CD4-positive, alpha-beta T cell treated with Interleukin-21 for 1 hour (primary cell): ENCODE measurements at places on chromosomes 3 and 15.

DNA sequence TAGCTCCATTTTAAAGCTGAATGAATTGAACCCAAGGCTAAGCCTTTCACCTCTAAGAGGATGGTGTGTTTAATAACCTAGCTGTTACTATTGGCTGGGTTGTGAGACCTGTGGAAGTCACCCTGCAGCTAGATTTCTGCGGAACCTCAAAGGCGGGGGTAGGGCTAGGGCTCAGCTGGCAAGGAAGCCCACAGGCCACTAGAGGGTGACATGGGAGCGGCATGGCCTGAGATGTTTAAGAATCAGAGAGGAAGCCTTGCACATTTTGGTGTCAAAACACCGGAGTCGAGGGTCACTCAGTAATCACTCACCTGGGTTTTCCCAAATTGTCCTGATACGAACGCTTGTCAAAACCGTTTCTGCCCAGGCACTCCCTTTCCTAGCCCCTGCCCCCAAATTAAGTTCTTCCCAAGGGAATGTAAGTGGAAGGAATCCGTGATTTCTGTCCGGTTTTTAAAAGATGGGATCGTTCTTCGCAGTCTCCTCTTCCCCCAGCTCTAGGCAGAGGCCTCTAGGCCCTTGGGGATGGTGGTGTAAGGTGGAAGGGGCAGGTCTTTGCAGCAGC lies 3.8 kb upstream of the ACAD9 start:
- DNase-seq: peak; percentile 70

GRCh38 chr3:160016972-160017371 lies 28.3 kb downstream of the IL12A start:
- DNase-seq: no peak

GRCh38 chr15:93477188-93477587 lies 388.2 kb upstream of the RGMA start:
- DNase-seq: no peak

GRCh38 chr3:165505657-165506056 lies 309.5 kb upstream of the SLITRK3 start:
- no peak for DNase-seq

DNA sequence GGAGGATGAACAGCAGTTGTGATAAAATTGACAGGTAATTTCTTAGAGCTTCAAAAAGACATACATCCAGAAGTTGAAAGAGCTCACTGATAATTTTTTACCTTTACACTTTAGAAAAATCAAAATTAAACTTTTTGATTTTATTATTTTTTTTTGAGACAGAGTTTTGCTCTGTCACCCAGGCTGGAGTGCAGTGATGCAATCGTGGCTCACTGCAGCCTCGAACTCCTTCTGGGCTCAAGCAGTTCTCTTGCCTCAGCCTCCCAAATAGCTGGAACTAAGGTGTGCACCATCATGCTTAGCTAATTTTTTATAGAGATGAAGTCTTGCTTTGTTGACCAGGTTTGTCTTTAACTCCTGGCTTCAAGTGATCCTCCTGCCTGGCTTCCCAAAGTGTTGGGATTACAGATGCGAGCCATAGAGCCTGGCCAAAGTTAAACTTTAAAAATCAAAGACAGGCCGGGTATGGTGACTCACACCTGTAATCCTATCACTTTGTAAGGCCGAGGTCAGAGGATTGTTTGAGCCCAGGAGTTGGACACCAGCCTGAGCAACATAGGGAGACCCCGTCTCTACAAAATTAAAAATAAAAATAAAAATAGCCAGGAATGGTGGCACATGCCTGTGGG lies 21.7 kb downstream of the PLA2G4F start:
- no peak for DNase-seq

- DNase-seq: no peak
Observed at GRCh38 chr15:29822684-29823459, 604 bp upstream of the TJP1 start.

DNA sequence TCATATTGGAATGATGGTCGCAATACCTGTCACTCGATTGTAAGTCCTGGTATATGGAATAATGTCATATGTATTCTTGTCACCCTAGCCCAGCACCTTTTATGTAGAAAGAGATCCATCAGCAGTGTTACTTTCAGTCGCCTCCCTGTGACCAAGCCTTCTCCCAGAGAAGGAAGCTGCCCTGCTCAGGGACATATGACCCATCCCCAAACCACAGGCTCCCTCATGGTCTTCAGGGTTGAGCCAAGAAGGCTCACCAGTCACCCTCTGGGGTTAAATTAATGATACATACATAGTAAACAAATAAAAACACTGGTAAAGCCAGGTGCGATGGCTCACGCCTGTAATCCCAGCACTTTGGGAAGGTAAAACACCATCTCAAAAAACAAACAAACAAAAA lies 4.6 kb upstream of the MFGE8 start:
- DNase-seq: no peak

DNA sequence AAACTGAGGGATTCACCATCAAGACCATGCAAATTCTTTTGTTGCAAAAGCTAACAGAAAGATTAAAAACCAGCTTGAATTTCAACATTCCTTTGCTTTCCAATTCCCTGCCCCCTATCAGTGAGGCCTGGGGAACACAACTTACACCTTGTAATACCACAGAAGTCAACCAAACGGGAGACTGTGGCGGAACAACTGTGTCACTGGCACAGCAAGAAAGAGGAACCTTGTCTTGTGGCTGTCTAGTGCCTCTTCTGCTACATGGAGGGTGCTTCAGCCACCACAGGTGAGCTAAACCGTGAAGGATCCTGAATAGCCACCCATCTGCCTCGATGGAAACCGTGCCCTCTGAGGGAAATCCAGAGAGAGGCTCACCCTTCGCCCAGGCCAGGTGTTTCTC lies 11.4 kb downstream of the CCDC12 start:
- no peak for DNase-seq

DNA sequence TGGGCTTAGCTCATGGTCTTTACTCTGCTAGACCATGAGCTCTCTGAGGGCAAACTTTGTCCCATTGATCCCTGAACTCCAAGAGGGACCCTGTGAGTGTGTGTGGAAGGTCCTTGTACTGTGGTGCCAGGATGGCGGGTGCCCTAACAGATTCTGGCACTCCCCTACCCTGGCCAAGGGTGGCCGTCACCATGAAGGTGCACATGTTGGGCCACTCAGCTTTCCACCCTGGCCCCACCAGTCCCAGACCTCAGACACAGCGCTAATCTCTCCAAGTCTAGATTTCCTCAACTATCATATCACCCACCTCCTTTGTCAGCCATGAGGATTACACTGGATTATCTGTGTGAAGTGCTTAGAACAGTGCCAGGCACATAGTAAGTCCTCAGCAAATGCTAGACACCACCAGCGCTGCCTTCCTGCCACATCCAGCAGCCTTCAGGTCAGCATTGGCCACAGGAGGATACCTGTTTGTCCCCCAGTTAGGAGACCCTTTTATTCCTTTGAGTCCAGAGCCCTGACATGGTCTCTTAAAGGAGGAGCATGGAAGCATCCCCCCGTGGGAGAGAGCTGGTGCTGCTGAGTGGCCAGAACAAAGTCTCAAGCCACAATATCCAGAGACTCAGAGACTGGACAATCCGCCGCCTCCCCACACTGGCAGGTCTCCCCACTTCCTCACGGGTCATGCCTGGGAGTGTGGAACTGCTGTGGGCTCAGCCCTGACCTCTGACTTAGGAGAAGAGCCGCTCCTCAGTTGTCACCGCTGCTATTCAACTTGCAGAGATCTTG lies 44.5 kb upstream of the SLCO2A1 start:
- no peak for DNase-seq

DNA sequence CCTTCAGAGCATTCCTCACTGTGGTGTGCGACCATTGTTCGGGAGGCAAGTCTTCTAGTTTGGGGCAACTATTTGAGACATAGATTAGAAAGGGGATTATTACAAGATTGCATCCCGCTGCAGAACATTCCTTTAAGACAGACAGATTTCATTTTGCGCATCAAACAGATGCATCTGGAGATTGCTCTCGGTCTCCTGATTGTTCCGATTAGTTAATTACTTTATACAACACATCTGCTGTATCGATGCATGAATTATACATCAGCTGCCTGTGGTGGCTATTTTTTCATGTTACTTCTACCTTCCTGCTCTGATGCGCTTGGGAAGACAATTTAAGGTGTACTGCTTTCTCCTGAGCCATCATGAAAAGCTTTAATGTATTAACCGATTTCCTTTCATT lies 10.0 kb downstream of the SATB1 start:
- DNase-seq: no peak

DNA sequence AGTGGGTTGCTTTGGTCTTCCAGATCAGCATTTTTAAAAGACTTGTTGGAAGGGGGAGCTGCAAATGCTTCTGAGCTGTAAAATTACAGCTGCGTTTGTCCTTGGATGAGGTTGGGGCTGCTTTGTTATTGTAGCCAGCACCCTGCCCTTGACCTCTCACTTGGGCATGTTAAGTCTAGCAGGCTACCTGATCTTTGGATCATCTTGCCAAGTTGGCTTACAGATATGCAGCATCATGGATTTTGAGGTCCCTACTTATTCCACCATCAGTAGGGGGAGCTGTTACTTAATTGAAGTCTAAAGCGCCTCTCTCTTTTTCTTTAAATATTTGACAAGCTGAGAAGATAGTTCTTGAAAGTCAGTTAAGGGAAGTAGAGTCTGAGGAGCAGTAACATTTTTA lies 793.0 kb downstream of the MCTP2 start:
- DNase-seq: no peak

DNA sequence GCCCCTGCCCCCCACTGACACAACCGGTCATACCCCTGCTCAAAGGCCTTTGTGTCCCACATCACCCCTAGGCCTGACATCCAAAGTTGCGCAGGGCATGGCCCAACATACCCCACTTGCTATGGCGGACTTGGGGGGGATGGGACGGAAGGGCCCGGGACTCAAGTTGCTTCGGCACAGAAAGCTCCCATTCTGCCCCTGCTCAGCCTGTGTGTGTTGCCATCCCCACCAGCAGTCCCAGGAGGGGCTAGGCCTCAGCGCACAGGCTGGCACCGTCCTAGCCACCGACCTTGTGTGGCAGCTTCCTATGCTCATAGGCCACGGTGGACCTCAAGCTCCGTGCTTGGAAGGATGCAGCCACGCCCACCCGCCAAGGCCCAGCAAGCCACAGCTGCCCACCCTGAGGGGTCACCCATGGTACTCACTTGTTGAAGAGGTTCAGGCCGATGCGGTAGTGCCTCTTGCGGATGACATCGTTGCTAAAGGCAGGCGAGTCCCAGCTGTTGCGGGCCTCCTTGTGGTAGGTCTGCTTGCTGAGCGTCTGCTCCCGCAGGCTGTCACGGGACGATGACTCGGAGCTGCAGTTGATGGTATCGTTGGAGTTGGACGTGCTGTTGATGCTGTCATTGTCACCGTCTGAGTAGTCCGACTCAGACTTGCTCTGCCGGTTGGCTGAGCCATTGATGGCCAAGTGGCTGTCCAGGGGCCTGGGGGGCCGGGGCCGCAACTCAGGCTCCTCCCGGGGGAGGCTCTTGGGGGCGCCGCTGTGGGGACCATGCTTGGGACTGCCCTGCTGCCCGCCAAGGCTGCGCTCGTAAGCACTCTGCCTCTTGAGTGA lies 93.9 kb upstream of the RPL32 start:
- DNase-seq: no peak

- DNase-seq: no peak
Observed at GRCh38 chr3:168894214-168894613, 769.3 kb downstream of the MECOM start.

DNA sequence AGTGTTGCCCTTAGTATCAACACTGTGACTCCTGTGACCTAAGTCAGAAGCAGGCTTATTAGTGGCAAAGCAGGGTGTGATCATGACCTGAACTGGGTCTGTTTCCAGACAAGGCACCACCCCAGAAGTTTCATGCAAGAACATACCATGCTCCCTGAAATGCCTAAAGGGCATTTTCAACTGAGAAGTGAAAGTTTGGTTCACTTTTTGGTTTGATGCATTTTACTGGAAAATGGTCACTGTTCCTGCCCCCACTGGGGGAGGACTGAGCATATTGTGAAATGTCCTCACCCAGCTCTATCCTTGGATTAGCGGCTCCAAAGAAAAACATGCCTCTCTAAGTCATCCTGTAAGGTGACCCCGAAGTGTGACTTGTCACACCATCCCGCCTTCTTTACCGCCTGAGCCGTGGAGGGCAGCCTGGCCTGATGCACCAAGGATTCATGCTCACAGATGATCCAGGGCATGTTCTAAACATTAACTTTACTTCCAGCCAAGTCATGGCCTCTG lies 3.1 kb upstream of the FAM240A start:
- DNase-seq: no peak

- no peak for DNase-seq
Observed at GRCh38 chr3:123169492-123169929, 32.2 kb upstream of the SEC22A start.

GRCh38 chr3:141386611-141387111 lies 18.4 kb downstream of the ZBTB38 start:
- no peak for DNase-seq

DNA sequence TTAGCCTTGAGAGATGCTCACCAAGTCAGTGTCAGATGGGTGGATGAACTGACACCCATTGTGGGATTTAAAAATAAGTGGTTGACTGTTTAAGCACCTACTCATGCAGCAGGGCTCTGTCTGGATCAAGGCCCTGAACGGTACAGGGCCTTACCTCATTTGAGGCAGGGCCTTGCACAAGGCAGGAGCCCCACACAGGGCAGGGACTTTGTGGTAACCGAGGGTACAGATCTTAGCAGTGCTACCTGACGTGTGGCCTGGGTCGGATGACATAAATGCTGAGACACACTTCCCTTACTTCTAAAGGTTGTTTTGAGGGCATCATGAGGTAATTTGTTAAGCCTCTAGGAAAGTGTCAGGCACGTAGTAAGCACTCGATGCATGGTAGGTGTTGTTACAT lies 59.5 kb upstream of the PLXNA1 start:
- DNase-seq: no peak

DNA sequence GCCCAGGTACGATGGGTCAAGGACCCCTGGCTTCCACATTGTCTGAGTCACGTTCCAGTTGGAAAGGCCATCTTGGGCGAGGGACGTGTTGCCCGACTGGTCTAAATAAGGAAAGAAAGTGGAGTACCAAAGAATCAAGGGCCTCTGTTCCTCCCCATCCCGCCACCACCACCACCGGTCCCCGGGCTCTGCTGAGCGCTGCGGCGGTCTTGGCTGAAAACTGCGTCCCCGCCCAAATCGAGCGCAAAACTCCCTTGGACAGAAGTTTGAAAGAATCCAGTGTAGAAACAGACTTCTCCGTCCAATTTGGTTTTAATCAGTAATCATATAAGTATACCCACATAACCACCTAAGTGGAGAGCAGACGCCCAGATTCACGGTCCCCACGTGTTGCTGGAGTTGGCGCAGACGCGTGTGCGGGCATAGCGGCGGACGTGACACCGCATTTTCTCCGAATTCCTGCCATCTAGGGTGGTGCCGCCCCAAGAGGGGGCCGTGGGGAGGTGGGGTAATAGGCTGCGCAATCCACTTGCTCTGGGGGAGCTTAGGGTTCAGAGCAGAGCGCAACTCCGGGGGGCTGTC lies 243.8 kb upstream of the TOPAZ1 start:
- DNase-seq: no peak

DNA sequence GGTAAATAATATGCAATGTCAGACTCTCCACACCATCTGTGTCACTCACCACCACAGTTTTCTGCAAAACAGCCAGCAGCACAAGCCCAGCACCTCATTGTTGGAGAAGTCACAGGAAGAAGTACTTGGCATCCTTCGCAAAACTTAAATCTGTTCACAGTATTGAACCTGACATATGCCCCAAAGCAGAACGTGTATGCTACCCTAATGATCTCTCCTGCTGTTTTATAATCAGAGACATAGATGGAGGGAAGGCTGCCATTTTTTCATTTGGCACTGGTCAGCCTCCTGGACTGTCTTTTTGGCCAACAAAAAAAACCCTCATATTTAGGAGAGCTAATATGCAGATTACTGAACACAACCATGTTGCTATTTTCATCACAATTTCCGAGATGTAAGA lies 1272.9 kb downstream of the ROBO1 start:
- no peak for DNase-seq
